DMS153 (cell line): ENCODE measurements at places on chromosomes 7 and 10.

- DNase-seq: no peak
These were observed 234.3 kb upstream of the PHF14 start for GRCh38 chr7:10739401-10739800.

- DNase-seq: no peak
These were observed 139.6 kb upstream of the GPR26 start for GRCh38 chr10:123526356-123527064.

GRCh38 chr10:36441557-36441956 lies 683.8 kb upstream of the ANKRD30A start:
- no peak for DNase-seq

- no peak for DNase-seq
These were observed 1.3 kb downstream of the STK17A start for GRCh38 chr7:43584195-43584586.

GRCh38 chr10:90179696-90180407 lies 478.5 kb downstream of the KIF20B start:
- DNase-seq: no peak
